ENCODE measurements at places on chromosomes 6 and 20. TPM values are rescaled to one million over a fixed set of nuclear protein-coding genes. Genes with fewer than 3 reads are reported as not detected.
A peak's percentile ranks its signal among the peaks of the same experiment; 100 is the strongest.

GRCh38 chr6:2190661-2191389 lies 54.6 kb downstream of the GMDS start:
- H3K4me3 ChIP-seq = no peak overlapping the region
- no peak overlapping the region for H3K27ac ChIP-seq
- DNase-seq = no peak
- H3K36me3 ChIP-seq = no peaks in the 10 kb centered on the region
- peaks cover 28% of the 10 kb centered on the region for H3K4me1 ChIP-seq

GRCh38 chr20:14127514-14128223 lies 132.4 kb downstream of the MACROD2 start:
- no peaks in the 10 kb centered on the region for H3K27me3 ChIP-seq
- no peak overlapping the region for H3K4me3 ChIP-seq
- DNase-seq = no peak
- H3K27ac ChIP-seq = no peak overlapping the region
- no peaks in the 10 kb centered on the region for H3K4me1 ChIP-seq
- H3K36me3 ChIP-seq = peaks cover 2% of the 10 kb centered on the region

- peak overlapping the region; percentile 80 for H3K4me3 ChIP-seq
- H3K36me3 ChIP-seq = peaks cover 10% of the 10 kb centered on the region
- H3K27me3 ChIP-seq = no peaks in the 10 kb centered on the region
- peak overlapping the region; percentile 98 for H3K27ac ChIP-seq
- no peak for DNase-seq
- H3K4me1 ChIP-seq = peaks cover 73% of the 10 kb centered on the region
Observed at GRCh38 chr20:53828682-53829254, 235.1 kb upstream of the ZNF217 start.

DNA sequence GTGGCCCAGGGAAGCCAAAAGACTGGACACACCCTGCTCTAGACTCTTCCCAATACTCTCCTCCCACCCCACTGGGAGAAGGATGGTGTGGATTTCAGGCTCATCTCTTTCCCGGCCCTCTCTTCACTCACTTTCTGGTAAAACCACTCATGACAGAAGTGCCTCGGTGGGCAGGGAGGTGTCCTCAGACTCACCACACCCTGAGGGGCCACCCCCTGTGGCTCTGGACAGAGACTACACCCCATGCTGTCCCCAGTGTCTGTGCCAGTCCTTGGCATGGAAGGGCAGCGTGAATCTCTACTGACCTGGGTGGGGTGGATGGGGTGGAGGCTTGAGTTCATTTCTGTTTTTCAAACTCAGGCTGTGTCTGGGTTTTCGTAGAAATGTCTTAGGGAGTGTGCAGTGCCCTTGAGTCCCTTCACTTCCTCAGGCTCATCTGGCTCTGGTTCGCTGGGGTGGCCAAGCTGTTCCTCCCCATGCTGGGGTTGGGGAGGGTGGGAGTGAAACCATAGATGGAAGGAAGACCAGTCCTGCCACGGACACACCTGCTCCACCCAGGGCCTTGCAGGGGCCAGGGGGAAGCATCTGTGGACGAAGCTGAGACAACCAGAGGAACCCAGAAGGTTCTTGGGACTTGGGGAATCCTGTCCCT lies 59.1 kb downstream of the EZR start:
- DNase-seq = no peak
- H3K36me3 ChIP-seq = peaks cover 38% of the 10 kb centered on the region
- H3K27me3 ChIP-seq = no peaks in the 10 kb centered on the region
- peak overlapping the region; percentile 58 for H3K27ac ChIP-seq

- H3K27me3 ChIP-seq = peaks cover 28% of the 10 kb centered on the region
- H3K27ac ChIP-seq = no peak overlapping the region
- no peaks in the 10 kb centered on the region for H3K4me1 ChIP-seq
- DNase-seq = no peak
- no peak overlapping the region for H3K4me3 ChIP-seq
Observed at GRCh38 chr6:133833949-133834359, 55.0 kb upstream of the TCF21 start.

Gene GATA5
- total RNA-seq = not detected

DNA sequence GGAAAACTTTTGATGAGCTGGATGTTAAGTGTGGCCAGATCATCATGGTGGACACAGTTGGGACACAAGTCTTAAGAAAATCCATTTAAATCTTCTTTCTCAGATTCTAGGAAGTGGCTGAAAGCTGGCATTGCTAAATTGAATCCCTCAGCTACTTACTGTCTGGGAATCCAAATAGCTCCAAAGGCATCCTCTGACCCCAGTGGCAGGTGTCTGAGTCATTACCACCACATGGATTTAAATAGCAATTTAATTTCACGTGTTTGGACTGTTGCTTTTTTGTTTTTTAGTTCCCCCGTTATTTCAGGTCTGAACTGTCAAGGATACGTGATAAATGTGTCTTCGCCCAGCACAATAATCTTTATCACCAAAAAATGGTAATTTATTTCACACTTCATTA lies 33.2 kb upstream of the HDGFL1 start:
- H3K36me3 ChIP-seq = no peaks in the 10 kb centered on the region
- H3K4me3 ChIP-seq = no peak overlapping the region
- no peak for DNase-seq
- H3K27me3 ChIP-seq = no peaks in the 10 kb centered on the region
- H3K4me1 ChIP-seq = no peaks in the 10 kb centered on the region

- no peak overlapping the region for H3K27ac ChIP-seq
- H3K27me3 ChIP-seq = no peaks in the 10 kb centered on the region
- no peaks in the 10 kb centered on the region for H3K36me3 ChIP-seq
- DNase-seq = no peak
Observed at GRCh38 chr20:39871013-39871412, 818.0 kb downstream of the MAFB start.

- no peak for DNase-seq
- H3K36me3 ChIP-seq = peaks cover 10% of the 10 kb centered on the region
- no peak overlapping the region for H3K4me3 ChIP-seq
- no peaks in the 10 kb centered on the region for H3K27me3 ChIP-seq
- H3K4me1 ChIP-seq = peaks cover 30% of the 10 kb centered on the region
- H3K27ac ChIP-seq = peak overlapping the region; percentile 15
Observed at GRCh38 chr6:42239736-42240375, 22.2 kb upstream of the MRPS10 start.

- H3K4me3 ChIP-seq = no peak overlapping the region
- H3K4me1 ChIP-seq = no peaks in the 10 kb centered on the region
- no peaks in the 10 kb centered on the region for H3K27me3 ChIP-seq
- DNase-seq = no peak
- no peaks in the 10 kb centered on the region for H3K36me3 ChIP-seq
Observed at GRCh38 chr6:63997734-63998133, 362.1 kb downstream of the PHF3 start.

DNA sequence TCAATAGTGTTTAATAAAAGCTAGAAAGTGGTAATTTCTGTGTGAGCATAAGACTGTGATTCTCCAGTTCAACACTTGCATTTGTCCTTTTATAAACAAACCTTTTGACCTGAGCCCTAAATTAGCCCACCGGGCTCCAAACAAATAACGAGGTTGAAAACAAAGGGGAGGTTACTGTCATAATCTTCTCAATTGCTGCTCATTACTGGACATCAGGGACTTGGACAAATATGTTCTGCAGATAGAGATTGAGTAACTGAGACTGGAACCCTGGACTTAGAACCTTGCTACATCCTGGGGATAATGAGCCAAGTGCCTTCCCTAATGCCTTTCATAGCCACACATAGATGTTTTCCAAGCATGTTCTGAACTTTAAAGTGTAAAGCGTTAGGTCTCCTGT lies 84.2 kb upstream of the PCSK2 start:
- no peak overlapping the region for H3K27ac ChIP-seq
- H3K4me1 ChIP-seq = no peaks in the 10 kb centered on the region
- H3K36me3 ChIP-seq = no peaks in the 10 kb centered on the region
- no peaks in the 10 kb centered on the region for H3K27me3 ChIP-seq

DNA sequence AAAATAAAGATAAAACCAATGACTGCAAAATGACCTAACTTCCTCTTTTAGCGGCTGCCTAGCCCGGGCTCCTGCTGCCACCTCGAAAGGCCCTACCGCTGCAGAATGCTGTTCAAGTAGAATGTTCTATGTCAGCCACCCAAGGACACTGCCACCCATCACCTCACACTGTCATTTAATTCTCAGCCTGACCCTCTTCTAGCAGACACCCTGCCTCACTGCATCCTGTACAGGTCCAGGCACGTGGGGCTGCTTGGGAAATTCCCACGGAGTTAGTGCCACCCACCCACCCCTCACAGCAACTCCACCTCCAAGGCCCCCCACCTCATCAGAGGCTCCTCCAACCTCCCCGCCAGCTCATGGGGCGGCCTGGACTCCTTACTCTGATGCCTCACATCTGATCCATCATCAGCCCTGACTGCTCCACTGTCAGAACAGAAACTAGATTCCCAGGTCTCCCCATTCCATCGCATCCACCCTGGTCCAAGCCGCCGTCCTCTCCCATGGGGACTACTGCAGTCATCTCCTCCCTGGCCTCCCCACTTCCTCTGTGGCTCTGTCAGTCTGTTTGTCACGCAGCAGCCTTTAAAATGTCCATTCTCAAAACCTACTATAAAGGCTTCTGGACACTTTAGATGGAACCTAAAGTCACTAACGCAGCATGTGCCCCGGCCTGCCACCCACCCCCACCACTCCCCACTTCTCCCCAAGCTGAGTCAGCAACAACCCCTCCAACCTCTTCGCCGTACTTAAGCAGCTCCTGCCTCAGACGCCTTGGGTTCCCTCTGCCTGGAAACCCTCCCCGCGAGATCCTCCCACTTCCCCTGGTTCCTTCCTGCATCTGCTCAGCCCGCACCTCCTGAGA lies 17.0 kb downstream of the NFATC2 start:
- peaks cover 29% of the 10 kb centered on the region for H3K36me3 ChIP-seq
- H3K27me3 ChIP-seq = no peaks in the 10 kb centered on the region
- peak overlapping the region; percentile 77 for H3K27ac ChIP-seq

Gene MYMX
- total RNA-seq = not detected

- H3K4me1 ChIP-seq = peaks cover 97% of the 10 kb centered on the region
- H3K4me3 ChIP-seq = peak overlapping the region; percentile 52
- H3K27ac ChIP-seq = peak overlapping the region; percentile 86
- DNase-seq = no peak
Observed at GRCh38 chr6:111989743-111990142, 64.2 kb upstream of the CCN6 start.

DNA sequence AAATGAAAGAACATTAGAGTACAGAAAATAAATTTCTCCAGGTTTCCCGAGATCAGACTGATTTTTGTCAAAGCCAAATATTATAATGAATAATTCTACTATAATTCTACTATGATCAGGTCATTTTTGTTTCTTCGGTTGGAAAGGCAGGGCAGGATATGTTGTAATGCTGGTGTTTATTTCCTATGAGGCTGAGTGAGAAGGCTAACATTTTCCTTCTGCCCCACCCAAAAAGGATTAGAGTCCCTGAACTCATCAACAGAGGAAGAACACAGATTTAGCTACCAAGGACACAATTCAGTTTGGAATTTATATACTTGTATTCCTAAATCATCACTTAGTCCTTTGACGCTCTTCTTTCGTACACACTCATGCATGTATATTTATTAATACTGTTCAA lies 318.9 kb downstream of the SYNE1 start:
- no peaks in the 10 kb centered on the region for H3K36me3 ChIP-seq
- H3K27ac ChIP-seq = no peak overlapping the region
- no peak overlapping the region for H3K4me3 ChIP-seq
- DNase-seq = no peak
- H3K4me1 ChIP-seq = peaks cover 6% of the 10 kb centered on the region
- peaks cover 10% of the 10 kb centered on the region for H3K27me3 ChIP-seq

Gene MYT1
- 0.23 TPM for total RNA-seq

GRCh38 chr6:154715446-154715845 lies 17.8 kb upstream of the SCAF8 start:
- no peaks in the 10 kb centered on the region for H3K27me3 ChIP-seq
- no peak overlapping the region for H3K4me3 ChIP-seq
- DNase-seq = no peak
- no peaks in the 10 kb centered on the region for H3K4me1 ChIP-seq

Gene CLPSL2
- not detected for total RNA-seq

DNA sequence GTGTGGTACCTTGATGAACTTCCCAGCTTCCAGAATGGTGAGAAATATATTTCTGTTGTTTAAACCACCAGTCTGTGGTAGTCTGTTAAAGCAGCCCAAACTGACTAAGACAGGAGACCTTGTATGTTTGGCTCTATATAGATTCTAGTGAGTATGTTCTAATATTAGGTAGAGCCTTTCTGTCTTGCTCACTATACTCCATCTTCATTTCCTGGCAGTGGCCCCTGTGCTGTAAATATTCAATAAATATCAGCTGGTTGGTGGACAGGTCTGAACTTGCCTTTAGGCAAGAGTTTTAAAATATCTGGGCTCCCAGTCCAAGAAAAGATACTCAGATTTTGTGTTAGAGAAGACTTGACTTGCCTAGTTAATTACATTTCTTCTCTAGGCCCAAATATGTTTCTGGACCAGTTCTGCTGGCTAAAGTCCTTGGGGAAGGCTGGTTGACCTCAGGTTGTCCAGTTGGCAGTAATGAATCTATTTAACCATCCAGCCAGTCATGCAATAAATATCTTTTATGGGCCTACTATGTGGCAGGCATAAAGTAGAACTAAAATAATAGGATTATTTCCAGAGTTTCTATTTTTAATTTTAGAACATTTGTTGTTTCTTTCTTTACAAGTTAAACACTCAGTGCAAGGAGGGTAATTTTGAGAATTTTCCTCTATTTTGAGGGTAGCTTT lies 22.3 kb downstream of the PPP1R14C start:
- H3K27ac ChIP-seq = no peak overlapping the region
- DNase-seq = no peak
- H3K27me3 ChIP-seq = peaks cover 10% of the 10 kb centered on the region
- peaks cover 18% of the 10 kb centered on the region for H3K4me1 ChIP-seq
- H3K36me3 ChIP-seq = peaks cover 1% of the 10 kb centered on the region

GRCh38 chr6:72322771-72323170 lies 299.1 kb upstream of the KCNQ5 start:
- no peak for DNase-seq
- no peak overlapping the region for H3K27ac ChIP-seq

Gene C6orf15
- total RNA-seq = not detected

DNA sequence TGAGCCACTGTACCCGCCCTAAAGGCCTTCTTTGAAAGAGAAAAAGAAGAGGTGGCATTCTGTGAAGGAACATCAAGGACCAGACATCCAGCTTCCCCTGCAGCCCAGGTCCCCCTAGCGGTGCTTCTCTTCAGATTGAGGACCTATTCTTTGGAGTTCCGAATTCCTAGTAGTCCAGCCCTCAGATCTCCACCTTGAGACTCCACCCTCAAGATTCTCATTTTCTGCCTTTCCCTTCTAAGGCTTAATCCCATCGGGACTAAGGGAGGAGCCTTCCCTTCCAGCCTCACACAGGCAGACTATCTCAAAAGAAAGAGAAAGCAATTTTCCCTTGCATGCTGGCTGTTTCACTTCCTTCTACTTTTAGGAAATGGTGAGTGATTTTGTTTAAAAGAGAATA lies 32.5 kb downstream of the MUC22 start:
- peak overlapping the region; percentile 8 for H3K4me3 ChIP-seq
- H3K4me1 ChIP-seq = no peaks in the 10 kb centered on the region
- no peak overlapping the region for H3K27ac ChIP-seq
- DNase-seq = peak; percentile 40
- peaks cover 17% of the 10 kb centered on the region for H3K27me3 ChIP-seq

Gene IMPG1
- not detected for total RNA-seq

DNA sequence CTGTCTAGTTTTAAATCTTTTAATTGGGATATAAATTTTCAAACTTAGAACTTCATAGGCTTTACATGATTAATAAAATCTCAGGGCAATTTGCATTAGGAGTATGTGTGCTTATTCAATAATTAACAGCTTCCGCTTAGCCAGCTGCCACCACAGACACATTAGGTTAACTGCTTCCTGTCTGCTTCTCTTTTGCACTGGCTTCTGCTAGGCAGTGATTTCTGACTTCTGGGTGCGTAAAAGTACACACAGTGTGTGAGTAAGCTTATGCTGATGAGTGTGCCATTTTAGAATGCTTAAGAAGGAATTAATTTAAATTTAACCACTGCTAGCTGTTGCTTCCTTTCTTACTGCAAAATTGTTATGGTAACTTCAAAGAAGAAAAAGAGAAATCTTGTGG lies 73.9 kb downstream of the F13A1 start:
- H3K4me1 ChIP-seq = no peaks in the 10 kb centered on the region
- no peak for DNase-seq
- H3K4me3 ChIP-seq = no peak overlapping the region
- H3K27ac ChIP-seq = no peak overlapping the region

Gene ISM1
- 0.23 TPM for total RNA-seq
